ENCODE measurements at places on chromosomes 7 and 10.

GRCh38 chr7:134449680-134450079, 9.2 kb downstream of the AKR1B1 start:
- no peak for DNase-seq

DNA sequence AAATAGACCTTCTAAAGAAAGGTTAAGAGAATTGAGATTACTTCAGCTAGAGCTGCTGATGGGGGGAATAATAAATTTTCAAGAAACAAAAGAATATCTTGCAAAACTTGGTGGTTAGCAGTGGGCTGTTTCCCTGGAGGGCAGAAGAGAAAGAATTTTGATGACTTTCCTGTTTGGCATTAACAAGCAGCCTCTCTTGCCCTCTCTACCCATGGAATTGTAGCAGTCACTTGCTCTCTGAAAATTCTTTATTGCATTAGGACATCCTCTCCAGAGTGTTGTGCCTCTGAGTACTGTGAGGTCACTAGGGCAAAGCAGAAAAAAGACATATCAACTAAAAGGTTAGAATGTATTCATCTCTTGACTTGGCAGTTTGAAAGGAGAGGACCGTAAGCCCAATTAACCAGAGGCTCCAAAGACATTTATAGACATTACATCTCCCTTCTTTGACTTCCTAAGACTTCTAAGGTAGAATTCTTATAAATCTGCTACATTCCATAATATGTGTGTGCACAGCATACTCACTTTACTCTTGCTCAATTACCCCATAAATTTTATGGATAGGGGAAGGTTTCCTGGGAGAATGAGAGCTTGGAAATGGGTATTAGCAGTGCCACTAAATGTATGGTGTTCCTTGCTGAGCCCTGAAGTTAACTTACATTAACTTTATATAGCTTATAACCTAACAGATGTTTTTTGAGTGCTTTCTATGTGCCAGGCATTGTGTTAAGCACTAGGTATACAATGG, 215.3 kb downstream of the KIF20B start:
- no peak for DNase-seq

- no peak for DNase-seq
These were observed 1146.7 kb downstream of the TYW1 start for GRCh38 chr7:68143345-68143744.

DNA sequence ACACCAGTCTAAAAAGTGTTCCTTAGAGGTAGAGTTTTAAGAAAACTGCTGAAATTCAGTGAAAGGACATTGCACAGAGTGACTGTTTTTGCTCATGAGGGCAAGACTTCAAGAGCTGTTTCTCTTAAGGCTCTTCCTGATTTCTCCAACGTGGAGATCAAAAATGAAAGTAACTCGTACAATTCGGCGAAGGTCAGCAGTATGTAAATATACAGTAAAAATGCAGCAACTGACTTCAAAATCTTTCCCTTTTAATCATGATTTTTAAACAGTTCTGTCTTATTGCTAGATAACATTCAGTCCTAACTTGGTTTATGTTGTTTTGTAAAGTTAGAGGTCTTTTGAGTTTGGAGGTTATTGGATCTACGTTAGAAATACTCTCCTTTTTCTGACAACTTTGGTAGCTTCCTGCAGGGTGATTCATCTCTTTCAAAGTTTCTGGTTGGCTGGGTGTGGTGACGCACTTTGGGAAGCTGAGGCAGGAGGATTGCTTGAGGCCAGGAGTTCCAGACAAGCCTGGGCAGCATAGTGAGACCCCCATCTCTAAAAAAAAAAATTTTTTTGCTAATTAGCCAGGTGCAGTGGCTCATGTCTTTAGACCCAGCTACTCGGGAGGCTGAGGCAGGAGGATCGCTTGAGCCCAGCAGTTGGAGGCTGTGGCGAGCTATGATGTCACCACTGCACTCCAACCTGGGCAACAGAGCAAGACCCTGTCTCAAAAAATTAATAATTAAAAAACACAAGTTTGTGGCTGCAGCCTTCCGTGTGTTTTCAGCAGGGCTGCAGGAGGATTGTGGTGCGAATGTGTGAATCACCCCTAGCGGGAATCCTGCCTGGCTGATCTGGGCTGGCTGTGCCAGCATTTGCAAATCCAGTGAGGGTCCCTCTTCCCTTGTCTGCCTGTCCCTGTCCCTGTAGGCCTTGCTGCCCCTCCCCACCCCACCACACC, 29.2 kb upstream of the AP5Z1 start:
- no peak for DNase-seq

DNA sequence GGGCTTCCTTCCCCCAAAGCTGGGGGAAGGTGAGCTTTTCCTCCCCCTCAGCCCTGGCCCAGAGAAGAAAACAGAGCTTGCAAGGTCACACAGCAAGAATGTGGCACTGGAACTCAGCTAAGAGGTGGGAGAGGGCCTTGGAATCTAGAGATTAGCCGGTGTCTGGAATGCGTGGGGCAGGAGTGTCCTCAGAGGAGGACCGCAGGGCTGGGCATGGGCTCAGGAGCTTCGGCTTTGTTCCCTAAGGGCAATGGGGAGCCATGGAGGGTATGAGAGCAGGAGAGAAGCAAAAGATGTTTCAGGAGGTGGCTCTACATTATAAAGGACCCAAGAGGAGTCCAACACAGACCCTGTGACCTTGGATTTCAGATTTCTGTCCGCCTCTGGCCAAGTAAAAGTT, 127.2 kb upstream of the TNRC18 start:
- DNase-seq = no peak

- no peak for DNase-seq
These were observed 129.4 kb downstream of the PLPP4 start for GRCh38 chr10:120586471-120586872.

- DNase-seq = no peak
These were observed 32.1 kb downstream of the KCNMA1 start for GRCh38 chr10:77605466-77605865.

DNA sequence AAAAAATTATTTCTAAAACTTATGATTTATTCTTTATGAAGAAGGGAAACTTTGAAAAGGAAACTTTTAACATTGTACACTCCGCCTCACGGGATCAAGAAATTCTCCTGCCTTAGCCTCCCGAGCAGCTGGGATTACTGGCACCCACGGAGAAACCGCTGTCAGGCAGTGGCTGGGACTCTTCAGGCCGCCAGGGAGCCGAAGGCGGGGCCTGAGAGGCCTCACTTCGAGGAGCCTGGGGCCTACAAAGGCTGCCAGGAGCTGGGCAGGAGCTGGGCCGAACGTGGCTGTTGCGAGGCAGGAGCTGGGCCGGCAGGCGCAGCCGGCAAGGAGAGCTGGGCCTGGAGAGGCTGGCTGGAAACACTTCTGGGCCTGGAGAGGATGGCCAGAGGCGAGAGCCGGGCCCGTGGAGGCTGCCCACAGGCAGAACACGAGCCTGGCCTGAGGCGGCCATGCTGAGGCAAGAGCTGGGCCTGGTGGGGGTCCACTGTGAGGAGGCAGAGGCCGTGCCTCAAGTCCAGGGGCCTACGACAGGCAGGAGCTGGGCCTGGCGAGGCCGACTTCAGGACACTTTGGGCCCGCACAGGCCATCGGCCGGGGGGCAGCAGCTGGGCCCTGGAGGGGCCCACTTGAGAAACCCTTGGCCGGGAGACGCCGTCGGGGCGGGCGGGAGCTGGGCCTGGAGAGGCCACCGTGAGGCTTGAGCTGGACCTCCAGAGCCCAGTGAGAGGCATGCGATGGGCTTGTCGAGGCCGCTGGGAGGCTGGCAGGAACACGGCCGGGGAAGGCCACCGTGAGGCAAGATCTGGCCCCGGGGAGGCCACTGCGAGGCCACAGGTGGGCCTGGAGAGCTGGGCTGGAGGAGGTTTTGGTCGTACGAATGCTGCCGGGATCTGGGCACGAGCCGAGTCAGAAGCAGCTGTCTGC, 23.7 kb downstream of the MDH2 start:
- no peak for DNase-seq

DNA sequence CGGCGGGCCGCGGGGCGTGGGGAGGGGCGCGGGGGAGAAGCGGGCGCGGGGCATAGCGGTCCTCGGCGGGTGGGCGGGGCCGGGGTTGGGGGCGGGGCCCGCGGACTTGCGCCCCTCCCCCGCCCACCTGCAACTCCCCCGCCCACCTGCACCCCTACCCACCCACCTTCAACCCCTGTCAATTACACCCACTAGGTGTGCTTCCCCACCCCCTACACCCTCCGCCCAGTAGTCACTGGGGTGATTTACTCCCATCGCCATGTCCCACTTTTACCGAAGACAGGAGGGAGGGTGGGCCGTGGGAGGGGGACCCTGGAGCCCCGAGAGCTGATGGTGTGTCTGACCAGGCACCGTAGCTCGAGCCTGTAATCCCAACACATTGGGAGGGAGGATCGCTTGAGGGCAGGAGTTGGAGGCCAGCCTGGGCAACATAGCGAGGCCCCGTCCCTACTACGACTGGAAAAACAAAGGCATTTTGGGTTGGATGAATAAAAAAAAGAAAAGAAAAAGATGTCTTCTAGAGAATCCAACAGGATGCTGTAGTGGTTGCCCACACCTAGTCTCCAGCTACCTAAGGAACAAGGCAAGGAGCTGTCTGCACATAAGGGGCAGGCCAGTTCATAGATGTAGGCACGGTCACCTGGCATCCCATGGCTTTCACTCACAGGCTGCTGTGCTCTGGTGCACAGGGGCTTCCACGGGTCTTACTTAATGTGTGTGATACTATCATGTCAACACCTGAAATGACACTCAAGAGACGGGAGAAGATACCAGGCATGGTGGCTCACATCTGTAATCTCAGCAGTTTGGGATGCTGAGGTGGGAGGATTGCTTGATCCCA, 761 bp downstream of the KCTD7 start:
- peak; percentile 50 for DNase-seq

- DNase-seq = no peak
These were observed 16.7 kb upstream of the LRRN3 start for GRCh38 chr7:111074071-111074747.

GRCh38 chr10:111297351-111297848, 220.6 kb downstream of the ADRA2A start:
- no peak for DNase-seq

DNA sequence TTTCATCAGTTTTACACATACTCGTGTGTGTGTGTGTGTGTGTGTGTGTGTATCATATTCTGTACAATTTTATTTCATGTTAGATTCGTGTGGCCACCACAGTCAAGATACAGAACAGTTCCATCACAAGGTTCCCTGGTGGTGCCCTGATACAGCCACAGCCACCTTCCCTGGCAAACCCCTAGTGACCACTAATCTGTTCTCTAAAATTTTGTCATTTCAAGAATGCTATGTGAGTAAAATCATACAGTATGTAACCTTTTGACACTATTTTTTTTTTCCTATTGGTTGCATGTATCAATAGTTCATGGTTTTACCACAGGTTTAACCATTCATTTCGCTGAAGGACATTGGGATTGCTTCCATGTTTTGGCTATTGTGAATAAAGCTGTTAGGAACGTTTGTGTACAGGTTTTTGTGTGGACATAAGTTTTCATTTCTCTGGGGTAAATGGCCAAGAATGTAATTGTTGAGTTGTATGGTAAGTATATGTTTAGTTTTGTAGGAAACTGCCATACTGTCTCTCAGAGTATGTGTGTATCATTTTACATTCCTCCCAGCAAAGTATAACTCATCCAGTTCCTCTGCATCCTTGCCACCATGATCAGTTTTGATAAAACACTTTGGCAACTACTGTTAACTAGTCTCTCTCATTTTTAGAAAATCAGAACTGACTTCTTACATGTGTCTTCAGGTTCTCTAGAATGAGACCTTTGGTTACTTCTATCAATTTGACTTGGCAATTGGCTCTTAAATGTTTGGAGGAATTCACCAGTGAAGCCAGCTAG, 20.6 kb downstream of the KLHDC10 start:
- no peak for DNase-seq

GRCh38 chr7:101903515-101903868, 86.1 kb downstream of the CUX1 start:
- no peak for DNase-seq

GRCh38 chr10:99975942-99976809, 33.6 kb downstream of the DNMBP start:
- no peak for DNase-seq

GRCh38 chr10:88538048-88538447, 45.1 kb downstream of the RNLS start:
- no peak for DNase-seq

DNA sequence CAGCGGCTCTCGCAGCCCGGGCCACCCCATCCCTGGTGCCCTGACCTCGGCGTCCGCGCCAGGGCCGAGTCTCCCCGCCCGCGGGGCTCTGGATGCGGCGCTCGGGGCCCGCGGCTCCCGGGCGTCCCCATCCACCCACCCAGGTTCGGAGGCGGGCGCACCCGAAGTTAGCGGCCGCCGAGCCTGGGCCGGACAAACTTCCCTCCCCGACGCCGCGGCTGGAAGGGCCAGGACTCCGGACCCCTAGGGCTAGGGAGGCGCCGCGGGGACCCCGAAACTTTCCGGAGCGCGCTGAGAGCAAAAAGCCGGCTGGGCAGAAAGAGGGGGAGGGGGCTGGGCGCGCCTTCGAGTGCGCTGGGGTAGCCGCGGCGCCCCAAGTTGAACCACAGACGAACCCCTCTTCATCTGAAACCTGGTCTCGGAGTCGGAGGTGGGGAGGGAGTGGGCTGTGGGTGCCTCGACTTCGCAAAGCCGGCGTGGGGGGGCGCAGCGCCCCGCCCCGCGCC, 3.7 kb upstream of the ELFN1 start:
- no peak for DNase-seq

GRCh38 chr7:98000356-98000755, 10.4 kb upstream of the OCM2 start:
- no peak for DNase-seq

- DNase-seq = no peak
These were observed 470.4 kb upstream of the IGFBP3 start for GRCh38 chr7:46391231-46392201.

GRCh38 chr7:5425507-5426225, 2.0 kb upstream of the TNRC18 start:
- DNase-seq = peak; percentile 90

- DNase-seq = no peak
These were observed 483.9 kb downstream of the SH2D4B start for GRCh38 chr10:81021428-81022129.

GRCh38 chr7:135822376-135822775, 73.8 kb upstream of the FAM180A start:
- no peak for DNase-seq

DNA sequence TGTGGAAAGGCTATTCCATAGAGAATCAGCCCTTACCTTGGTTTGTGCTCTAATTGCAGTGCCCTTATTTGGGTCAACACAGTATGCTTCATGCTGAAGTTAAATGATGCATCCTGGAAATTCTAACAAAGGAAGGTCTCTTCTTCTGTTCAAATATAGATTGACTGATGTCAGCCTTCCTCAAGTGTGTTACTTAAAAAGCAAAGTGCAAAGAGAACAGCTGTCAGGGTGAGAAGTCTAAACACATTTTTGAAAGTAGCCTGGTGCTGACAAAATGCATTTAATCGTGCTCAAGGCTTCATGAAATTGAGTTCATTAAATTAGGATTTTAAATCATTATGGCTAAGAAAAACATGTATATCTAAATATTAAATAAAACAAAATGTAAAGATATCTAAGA, 19.5 kb downstream of the AGR2 start:
- DNase-seq = no peak

GRCh38 chr7:30168835-30169573, 34.2 kb downstream of the MTURN start:
- DNase-seq = no peak

GRCh38 chr10:79468841-79469585, 23.6 kb upstream of the ZCCHC24 start:
- no peak for DNase-seq

All from right forelimb (tissue), 1 donor.